ENCODE measurements at places on chromosomes 11 and 22.
A peak's percentile ranks its signal among the peaks of the same experiment; 100 is the strongest.

DNA sequence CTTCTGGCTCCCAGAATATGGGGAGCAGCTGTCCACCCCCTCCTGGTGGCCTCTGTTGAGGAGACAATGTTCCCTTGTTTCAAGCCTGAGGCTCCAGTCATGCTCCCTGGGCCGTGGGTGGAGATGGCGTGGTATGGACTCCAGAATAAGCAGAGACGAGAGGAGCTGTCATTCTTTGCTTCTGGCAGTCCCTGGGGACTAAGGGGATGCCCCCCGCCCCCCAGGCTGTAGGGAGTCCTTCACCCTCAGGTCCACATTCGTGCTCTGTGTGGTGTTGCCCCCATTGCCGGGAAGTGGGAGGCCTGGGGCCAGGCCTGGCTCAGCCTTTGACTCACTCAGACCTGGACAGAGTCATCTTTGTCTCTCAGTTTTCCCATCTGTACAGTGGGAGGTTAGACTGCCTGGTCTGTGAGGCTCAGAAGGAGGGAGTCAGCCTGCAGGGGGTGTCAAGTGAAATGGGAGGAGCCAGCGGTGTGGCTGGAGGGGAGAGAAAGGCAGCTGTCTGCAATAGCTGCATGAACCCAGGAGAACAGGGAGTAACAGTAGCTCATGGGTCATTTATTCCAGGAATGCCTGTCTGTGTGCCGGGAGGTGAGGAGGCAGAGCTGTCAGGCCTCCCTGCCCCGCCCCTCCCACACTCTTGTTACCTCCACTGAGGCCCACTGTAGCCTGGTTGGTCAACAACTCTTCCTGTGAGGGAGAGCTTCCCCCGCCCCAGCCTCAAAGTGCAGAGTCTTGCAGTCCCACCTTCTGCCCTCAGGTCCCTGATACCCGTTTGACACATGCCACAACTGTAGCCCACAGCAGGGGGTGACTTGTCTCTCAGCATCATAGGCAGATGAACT lies 6.3 kb downstream of the ARHGEF17 start:
- DNase-seq, result peak; percentile 49

GRCh38 chr11:134372961-134373360 lies 39.1 kb downstream of the B3GAT1 start:
- no peak for DNase-seq

DNA sequence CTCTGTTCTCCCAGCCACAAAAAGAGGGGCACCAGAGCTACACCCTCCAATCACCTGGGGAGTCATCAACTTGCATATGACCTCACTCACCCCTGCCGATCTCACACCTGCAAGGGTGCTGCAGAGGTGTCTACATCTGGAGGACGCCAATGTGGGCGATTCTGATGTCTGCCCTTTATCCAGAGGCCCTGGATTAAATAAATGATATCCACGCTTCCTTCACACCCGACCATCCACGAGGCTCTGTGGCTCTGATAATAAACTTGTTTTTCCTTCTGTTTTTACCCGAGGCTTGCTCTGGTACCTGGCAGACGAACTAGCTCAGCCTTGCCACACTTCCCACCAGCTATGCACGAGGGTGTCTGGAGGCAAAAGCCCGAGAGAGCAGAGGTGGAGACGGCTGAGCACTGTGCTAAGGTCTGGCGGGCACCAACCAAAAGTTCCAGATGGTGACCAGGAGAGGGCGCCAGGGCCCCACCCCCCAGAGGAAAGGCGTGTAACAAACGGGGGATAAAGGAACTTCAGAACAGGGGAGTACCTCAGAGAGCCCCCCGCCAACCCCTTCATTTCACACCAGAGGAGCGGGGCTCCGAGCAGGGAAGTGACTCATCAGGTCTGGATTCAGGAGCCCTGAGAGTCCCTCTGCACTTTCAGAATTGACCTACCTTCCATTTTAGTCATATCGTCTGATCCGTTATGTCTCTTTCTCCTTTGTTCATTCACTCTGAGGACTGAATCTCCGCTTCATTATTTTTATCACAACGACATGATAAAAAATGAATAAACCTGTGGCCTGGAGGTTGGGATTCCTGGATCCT lies 13.5 kb downstream of the SCN3B start:
- peak; percentile 29 for DNase-seq

- DNase-seq, result no peak
These were observed 5.2 kb downstream of the OLFML1 start for GRCh38 chr11:7490535-7490934.

GRCh38 chr22:49549256-49550140 lies 278.2 kb downstream of the BRD1 start:
- no peak for DNase-seq

- DNase-seq, result no peak
These were observed 171.9 kb upstream of the MPPED2 start for GRCh38 chr11:30758012-30758411.

- DNase-seq, result no peak
These were observed 41.8 kb downstream of the CCDC81 start for GRCh38 chr11:86416494-86416893.

DNA sequence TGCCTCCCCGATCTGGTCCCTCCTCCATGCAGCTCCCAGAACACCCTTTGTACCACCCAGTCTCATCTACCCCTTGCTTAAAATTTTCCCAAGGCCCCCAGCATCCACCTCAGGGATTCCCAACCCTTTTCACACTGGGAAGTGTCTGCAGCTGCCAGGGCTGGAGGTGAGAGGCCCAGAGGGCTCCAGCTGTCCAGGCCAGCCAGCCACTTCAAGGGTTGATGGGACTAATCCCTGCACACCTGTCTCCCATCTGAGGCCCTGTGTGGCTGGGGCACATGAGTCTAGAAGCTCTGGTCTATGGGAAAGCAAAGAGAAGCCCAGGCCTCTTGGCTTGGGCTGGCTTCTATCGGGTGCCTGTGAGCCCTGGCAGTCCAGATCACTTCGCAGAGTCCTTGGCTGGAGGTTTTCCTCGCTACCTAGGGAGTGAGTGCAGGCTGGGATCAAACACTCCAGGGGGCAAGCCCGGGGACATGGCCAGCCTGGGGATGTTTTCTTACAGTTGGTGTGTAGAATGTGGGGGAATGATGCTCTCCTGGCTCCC lies 41.1 kb upstream of the TPBGL start:
- no peak for DNase-seq

DNA sequence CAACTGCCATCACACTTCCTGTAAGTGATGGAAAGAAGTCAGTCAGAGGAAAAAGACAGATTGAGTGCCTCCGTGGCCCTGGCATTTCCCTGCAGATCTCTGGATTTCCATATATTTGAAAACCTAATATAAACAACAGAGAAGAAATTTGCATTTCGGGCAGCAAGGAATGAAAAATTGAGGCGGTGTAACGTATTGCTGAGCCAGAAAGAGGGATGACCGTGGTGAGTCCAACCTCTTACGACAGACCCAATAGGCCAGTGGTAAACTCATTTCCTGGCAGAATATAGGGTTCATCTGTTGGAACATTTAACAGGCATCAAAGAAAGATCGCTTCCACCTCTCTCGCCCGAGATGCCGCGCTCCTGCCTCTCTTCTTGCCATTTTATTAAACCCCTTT lies 336.5 kb downstream of the MIAT start:
- DNase-seq, result no peak

GRCh38 chr11:18790883-18791206 lies 753 bp downstream of the PTPN5 start:
- DNase-seq, result no peak

DNA sequence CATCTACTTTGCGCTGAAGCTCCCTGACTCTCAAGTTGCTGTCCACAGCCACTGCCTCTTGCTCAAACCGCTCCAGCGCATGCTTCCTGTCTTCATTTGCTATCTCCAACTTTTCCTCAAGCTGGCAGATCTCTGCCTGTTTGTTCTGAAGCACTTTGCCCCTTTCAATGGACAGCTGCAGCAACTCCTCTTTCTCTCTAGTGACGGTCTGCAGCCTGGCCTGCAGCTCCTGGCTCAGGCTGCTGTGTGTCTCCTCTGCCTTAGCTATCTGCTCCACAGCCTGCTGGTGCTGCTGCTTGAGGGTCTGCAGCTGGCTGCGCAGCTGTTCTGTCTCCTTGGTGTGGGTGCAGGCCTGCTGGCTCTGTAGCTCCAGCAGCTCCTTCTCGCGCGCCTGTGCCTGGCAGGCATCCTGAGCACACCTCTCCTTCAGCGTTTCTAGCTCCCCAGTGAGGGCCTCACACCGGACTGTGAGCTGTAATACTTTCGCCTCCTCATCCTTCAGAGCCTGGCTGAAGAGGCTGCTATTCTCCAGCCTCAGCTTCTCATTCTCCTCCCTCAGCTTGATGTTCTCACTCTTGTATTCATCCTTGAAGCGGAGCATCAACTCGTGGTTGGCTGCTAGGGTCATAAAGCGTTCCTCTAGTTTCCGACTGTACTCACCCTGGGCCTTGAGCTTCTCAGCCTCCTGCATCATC lies 723 bp downstream of the CCDC89 start:
- DNase-seq, result no peak

All from left ventricle myocardium inferior (tissue), 1 donor.